NCI-H460 (cell line): ENCODE measurements at places on chromosomes 3 and 15. TPM values are rescaled to one million over a fixed set of nuclear protein-coding genes. Genes with fewer than 3 reads are reported as not detected.

GRCh38 chr15:83123529-83123928, 16.1 kb downstream of the TM6SF1 start:
- DNase-seq, result no peak

Gene MYH15
- total RNA-seq, result 0.12 and 0.14 TPM in 2 replicates

DNA sequence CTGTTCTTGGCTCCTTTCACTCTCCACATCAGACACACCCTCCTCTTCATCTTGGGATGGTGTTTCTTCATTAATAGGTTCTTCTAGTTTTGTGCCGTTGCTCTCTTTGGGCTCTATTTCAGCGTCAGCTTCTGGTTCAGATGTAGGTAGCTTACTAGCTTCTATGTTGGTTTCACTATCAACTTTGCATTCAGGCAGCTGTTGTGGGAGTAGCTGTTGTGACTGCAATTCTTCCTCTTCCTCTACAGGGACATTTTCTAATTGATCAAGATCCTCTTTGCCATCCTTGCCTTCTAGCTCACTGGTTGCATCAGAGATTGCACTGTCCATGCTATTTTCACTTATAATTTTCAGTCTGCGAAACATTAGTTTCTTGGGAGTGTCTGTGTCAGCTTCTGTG, 80.1 kb downstream of the SETD2 start:
- DNase-seq, result no peak

Gene TM4SF4
- total RNA-seq, result 0.10 TPM in 1 of 2 replicates, not detected in the other

Gene GTF2E1
- 16.9 and 19.1 TPM in 2 replicates for total RNA-seq

DNA sequence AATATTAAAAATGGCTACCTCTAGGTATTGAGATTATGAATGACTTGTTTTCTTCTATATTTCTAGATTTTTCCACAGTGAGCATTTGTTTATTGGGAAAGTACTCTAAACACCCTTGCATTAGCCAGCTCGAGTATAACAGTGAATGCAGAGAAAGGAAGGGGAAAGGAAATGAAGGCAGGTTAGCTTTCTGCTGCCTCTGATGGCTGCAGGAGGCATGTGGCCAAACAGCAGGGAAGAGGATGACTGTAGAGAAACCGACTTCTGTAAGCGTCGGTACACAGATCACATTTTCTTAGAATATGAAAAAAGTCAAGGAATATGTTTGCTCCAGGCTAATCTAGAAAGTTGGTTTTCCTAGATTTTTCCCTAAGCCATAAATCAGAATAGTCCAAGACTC, 19.8 kb downstream of the GNB5 start:
- no peak for DNase-seq

GRCh38 chr3:179133575-179133974, 14.6 kb upstream of the PIK3CA start:
- DNase-seq, result no peak

Gene CLEC3B
- total RNA-seq, result 0.12 TPM in 1 of 2 replicates, not detected in the other

DNA sequence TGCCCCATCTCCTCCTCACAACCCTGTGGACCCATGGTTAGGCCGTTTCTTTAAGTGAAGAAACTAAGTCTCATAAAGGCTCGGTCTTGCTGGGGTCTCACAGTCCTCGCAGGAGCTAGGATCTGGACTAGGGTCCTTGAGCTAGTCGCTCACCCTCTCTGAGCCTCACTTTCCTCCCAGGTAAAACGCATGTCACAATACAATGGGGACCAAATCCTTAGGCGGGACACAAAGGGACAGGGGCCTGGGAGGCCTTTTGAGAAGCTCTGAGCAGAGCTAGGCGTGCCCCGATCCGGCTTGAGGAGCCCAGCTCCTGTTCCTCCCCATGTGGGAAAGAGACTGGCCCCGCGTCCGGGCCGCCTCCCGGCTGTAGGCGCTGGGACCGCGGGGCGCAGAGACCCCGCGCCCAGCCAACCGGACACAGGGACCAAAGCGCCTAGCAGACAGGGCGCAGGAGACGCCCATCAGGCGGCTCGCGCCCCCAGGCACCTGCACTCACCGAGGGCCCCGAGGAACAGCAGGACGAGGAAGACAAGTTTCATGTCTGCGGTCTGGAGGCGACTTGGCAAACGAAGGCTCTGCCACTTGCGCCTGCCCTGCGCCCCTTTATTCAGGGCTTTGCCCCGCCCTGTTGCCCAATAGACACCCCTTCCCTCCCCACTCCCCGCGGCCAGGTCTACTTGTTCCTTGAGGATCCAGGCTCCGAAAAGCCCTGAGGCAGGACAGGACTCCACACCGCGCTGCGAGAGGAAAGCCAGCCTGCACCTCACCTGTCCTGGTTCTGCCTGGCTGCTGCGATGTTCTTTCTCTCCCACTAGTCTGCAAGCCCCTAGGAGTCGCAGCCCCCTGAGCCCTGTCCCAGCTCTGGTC, at the start of gene LTF:
Gene LTF, minus strand, starts transcription at position 580 of the 870 bp plus-strand sequence. Its CDS starts 38 bp downstream, at position 542.
- DNase-seq, result no peak

GRCh38 chr3:197404754-197405153, 106.3 kb upstream of the DLG1 start:
- DNase-seq, result no peak

GRCh38 chr15:79608066-79608864, 176.1 kb downstream of the MINAR1 start:
- no peak for DNase-seq

Gene NR1I2
- 0.12 TPM in 1 of 2 replicates, not detected in the other for total RNA-seq

Gene ITIH4
- total RNA-seq, result 0.66 and 1.7 TPM in 2 replicates

DNA sequence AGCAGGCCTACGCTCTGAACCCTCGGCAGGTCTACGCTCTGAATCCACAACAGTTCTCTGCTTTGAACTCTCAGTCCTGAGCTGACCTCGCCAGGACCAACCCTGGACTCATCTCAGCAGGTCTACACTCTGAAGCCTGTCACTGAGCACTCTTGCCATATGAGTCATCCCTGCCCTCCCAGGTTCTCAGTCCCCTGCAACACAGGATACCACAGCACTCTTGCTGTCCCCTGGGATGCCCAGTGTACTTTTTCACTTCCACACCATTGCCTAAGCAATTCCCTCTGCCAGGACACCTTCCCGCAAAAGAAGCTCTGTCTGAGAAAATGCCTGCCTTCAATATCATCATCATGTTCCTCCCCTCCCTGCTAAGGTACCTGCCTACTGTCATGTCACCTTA, 42.0 kb downstream of the NUP210 start:
- DNase-seq, result no peak

Gene CXCR6
- total RNA-seq, result 0.10 TPM in 1 of 2 replicates, not detected in the other

DNA sequence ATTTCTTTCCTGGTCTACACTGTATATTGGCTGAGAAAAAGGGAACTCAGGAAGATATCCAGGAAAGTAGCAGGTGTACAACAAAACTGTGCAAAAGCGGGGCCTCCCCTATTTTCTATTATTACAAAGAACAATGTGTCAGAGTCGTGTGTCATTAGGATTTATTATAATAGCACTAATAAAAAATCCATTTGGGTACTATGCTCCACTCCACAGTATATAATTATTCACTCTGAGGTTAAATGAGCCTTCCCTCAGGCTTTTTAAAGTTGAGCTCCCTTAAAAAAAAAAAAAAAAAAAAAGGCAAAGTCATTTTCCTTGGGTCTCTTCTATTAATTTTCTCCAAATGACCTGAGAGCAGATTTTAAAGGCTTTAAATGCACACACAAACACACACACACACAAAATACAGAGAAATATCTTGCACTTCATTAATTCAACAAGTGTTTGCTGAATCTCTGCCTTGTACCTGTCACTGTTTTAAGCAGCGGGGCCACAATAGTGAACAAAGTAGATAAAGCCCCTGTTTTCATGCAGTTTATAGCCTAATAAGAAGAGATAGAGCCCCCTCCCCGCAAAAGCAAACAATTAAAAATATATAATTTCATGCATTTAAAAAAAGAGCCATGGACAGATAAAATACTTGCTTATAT, 1.3 kb upstream of the DPP8 start:
- DNase-seq, result no peak

DNA sequence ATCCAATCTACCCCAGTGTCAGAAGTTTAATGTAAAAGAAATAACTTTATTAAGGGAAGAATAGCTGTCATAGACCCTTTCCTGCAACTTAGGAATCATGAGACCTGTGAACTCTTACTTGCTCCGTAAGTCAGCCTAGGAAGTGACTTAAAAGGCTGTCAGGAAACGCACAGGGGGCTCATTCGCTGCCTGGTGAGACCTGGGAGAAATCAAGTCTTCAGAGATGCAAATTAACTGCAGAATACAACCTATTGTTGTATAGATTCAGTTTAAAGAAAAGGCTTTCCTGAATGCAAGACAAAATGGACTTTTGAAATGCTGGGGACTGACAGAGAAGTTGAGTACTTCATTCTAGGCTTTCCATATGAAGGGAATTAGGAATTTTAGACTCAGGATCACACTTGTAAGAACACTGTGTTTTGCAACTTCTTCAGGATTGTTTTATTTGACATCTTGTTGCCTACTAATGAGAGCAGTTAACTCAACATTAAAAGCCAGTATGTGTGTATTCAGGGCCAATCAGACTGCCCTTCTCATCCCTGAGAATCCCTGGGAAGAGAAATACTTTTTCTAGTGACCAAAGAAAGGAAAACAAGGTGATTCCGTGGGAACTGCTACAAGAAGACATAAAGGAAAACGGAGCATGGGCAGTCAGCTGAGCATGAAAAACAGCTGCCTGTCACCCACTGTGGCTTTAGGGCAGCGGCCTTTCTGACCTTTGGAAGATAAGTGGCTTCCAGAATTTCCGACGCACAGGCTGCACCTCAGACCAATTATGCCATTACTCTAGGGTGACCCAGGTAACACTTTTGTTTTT, 18.5 kb upstream of the DPPA4 start:
- DNase-seq, result no peak

DNA sequence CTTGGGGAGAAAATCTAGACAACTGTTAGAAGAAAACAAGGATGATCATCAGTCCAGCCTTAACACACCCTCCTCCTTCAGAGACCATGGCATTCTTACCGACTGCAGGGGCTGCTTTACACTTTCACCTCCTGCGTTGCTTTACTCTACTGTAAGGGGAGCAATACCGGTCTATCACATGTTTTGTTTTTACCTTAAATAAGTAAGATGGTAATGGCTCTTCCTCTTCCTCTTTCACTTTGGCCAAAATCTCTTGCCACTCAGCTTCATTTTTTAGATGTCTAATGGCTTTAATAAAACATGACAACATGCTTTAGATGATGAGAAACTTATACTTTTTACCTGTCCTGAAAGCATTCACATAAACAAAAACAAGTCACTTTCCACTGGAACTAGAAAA, 33.4 kb upstream of the STIMATE start:
- DNase-seq, result no peak

DNA sequence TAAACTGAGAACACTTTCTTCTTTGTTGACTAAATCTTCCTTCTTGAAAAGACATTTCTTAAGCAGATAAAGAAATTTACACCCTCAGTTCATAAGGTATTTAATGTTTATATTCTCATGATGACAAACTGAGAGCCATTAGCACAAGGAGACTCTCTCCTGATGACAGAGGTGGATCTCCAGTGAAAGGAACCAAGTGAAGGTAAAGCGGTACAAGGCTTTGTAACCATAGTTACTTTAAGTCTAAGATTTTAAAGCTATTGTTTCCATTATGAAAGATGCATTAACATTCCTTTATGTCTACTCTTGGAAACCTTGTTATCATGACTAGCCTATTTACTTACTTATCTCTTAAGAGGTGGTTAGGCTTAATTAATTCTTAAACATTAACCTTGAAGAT, 737.1 kb downstream of the MECOM start:
- DNase-seq, result no peak

DNA sequence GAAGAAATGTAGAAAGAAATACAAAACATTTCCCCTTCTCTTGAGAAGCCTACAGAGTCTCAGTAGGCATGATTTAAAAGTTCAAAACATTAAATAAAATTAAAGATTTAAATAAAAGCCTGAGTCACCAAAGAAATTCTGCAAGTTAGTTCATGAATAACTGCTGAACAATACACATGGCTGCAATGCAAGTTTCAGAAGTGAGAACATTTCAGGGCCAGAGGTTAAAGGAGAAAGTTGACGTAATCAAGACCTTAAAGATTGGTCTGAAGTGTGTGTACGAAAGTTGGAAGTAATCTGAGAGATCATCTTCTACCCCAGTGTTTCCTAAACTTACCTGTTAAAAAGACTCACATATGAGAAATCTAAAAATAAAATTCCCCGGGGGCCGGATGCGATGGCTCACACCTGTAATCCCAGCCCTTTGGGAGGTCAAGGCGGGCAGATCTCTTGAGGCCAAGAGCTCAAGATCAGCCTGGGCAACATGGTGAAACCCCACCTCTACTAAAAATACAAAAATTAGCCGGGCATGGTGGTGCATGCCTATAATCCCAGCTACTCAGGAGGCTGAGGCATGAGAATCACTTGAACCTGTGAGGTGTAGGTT, 108.7 kb upstream of the PHLDB2 start:
- no peak for DNase-seq

DNA sequence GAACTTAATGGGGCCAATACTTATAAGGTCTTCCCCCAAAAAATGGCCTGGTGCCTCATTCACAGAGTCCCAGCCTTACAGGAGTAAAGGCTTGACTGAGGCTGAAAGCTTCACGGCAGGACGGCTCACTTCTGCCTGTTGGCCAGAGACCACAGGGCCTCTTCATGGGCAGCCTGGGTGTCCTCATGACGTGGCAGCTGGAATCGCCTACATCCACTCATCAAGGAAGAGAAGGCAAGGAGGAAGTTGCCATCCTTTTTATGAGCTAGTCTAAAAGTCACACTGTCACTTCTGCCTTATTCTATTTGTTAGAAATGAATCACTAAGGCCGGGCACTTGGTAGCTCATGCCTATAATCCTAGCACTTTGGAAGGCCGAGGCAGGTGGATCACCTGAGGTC, 89.3 kb upstream of the DGKG start:
- DNase-seq, result no peak

- no peak for DNase-seq
Measured at GRCh38 chr3:140088513-140088912, 153.5 kb downstream of the CLSTN2 start.
